Cerebellum (tissue), 4 donors: ENCODE measurements at places on chromosomes 2 and 18.

DNA sequence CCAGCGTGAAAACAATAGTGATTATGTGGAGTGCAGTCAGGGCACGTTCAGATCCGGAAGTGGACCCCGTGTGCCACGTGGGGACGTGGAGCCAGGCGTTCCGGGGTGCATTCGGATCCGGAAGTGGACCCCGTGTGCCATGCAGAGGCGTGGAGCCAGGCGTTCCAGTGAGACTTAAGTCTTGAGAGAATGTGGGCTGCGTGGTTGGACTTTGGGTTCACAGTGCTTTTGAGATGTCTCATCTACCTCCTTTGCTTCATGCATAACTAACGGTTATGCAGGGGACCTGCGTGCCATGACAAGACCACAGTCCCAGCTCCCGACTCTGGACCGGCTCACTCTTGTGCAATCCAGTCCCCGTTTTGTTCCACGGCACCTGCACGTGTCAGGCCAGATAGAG, 28.8 kb downstream of the CTDP1 start:
- DNase-seq, result no peak

GRCh38 chr2:72669121-72669520, 156.7 kb downstream of the EXOC6B start:
- no peak for DNase-seq

DNA sequence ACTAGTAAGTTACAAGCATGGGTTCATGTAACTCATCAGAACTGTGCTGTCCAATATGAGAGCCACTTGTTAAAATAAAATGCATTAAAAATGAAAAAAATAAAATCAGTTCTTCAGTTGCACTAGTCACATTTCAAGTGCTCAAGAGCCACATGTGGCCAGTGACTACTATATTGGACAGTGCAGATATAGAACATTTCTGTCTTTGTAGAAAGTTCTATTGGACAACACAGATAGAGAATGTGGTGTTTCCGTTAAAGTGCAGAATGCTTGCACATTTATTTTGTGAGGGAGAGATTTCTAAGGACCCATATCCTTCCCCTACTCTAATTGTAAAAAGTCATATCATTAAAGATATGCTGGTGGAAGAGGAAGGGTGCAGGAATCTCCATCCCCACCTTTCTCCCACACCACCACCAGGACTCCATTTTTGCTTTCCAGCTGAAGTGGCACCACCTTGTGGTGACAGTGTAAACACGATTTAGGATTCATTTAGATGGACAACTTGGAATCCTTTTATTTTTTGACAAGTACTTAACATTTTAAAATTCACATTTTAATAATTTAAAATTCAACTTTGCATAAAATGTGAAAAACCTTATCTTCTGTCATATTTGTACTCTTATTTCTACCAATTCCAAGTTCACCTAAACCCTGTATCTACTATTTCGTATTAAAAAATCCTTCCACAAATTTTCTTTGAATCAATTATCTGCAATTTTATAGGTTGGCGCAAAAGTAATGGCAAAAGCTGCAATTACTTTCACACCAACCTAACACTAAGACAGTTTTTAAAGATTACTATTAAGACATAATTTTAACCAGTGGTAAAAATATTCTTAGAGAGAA, 9.4 kb upstream of the CD302 start:
- peak; percentile 44 for DNase-seq

DNA sequence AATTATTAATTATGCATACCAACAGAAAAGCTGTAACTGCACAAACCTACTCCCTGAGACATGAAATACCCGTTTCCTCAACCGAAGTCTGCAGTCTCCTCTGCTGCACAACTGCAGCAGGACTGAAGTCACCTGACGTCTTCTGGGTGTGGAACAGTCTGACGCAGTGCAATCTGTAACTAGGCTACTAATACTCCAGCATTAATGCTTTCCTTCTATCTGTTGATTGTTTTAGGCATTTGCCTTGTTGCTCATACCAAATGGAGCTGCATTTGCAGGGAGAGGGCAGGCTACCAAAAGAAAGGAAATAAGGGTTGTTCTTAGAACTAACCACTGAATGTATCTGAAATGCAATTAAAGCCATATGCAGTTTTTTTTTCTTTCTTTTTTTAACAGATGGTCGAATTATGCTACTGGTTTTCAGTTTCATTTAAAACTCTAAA, 40.1 kb downstream of the RTN4 start:
- DNase-seq, result peak; percentile 79

GRCh38 chr2:196459539-196459938, 180.0 kb upstream of the CCDC150 start:
- DNase-seq, result no peak

GRCh38 chr2:96157649-96158553, 12.7 kb upstream of the DUSP2 start:
- DNase-seq, result no peak

DNA sequence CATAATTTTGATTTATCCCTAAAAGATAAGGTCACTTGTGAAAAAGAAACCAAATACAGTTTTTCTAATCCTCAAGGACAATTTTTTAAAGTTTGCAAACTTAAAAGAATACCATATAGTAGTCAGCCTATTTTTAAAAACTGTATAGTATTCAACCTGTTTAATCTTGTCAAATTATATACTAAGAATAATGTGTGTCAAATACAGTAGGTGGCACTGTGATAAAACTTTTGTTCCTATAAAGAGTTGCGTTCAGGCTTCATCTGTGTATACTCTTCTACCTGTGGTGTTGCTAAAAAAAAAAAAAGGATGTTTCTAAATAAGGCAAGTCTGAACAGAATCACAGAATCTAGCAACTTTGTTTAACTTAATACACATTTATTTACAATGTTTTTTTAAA, 68.6 kb downstream of the CCDC138 start:
- no peak for DNase-seq

DNA sequence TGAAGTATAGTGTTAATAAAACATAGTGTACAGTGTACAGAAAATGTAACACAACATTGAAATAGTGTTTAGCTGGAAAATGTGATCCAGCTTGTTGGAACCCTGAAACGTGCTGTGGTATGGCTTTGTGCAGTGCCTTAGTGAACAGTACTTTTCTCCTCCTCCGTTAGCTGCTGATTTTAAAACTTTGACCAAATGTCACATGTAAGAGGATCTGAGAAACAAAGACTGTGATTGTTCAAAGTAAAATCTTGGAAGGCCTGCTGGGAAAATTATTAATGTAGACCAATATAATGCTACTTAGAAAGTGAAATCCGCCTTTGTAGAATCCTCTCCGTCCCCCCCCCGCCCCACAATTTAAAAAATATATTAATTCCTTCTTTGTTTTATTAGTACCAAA, 911 bp upstream of the KCNJ13 start:
- DNase-seq, result no peak

- DNase-seq, result peak; percentile 44
These were observed 125.7 kb downstream of the HDAC4 start for GRCh38 chr2:239275044-239275685.

DNA sequence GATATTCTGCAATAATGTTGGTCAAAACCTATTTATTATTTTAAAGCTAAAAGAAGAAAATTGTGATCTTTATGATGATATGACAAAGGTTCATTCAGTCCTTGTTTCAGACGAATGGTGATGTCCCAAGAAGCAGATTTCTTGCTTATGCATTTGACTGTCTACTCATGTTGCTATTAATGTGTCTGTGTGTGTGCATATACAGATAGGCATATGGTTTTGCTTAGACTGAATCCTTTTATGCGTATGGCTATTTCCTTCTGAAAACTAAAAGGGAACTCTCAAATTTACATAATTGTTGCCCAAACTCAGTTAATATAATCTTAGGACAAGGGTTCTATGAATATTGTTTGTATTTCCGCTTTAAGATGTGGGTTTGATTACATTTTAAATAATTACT, 632.3 kb upstream of the SETBP1 start:
- DNase-seq, result no peak

- no peak for DNase-seq
These were observed 14.2 kb downstream of the INPP1 start for GRCh38 chr2:190357600-190357999.

DNA sequence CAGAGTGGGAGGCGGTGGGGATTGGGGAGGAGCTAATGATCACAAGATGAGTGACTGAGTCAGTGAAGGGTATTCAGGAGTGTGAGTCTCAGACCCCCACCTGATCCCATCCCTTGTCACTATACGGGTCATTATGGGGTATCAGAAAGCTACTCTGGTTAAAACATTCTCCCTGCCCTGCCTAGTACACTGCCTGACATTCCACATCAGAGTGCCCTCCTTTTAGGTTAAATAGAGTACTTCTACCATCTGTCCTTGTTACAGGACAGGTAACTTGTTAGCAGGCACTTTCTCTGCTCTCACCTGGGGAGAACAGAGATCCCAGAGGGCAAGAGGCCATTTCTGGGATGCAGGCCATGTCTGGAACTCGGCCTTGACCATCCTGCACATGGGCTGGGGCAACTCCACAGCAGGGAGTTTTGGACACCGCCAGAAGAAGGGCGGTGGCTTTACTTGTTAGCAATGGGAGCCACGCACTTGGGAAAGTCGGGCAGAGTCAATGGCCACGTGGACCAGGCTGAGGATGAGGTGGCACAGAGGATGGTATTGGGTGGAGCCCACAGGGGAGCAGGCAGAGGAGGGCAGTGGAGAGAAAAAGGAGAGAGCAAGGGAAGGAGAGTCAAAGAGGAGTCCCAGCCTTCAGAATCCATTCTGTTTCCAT, 98.5 kb downstream of the CELF4 start:
- DNase-seq, result no peak

- DNase-seq, result no peak
These were observed 275.2 kb downstream of the IRS1 start for GRCh38 chr2:226524381-226524843.

DNA sequence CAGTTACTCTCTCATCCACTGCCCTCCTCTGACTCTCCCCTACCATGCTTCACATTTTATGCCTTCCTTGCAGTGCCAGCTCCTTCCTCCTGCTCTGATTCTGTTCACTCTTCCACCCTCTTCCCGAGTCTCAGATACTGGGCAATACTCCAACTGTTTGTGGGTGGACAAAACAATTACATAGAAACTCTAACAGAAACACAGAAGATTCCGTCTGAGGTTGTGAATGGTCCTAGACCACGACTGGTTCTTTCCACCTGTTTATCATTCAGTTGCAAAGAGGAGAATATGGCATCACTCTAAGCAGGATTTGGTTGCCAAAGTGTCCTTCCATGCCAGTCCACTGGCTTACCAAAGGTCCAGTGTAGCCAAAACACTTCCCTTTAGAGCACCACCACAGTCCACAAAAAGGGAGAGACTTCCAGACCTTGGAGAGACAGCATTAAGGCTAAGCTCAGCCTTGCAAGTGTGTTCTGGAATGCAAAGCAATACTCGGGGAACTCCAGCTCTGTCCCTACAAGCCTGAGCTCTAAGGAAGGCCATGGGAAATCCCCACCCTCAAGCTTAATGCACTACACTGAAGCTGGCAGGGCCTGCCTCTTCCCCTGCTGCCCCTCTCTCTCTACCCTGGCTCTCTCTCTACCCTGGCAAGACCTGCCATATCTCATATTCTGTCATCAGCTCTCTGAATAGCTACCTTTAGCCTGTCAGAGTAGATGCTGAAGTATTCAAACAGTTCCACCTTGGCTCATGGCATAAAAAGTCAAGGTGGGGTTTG, 33.6 kb upstream of the RND3 start:
- DNase-seq, result no peak

GRCh38 chr18:48990481-48991318, 39.9 kb upstream of the SMAD7 start:
- DNase-seq, result no peak

GRCh38 chr2:10912796-10913455, 1.2 kb downstream of the KCNF1 start:
- DNase-seq, result no peak

DNA sequence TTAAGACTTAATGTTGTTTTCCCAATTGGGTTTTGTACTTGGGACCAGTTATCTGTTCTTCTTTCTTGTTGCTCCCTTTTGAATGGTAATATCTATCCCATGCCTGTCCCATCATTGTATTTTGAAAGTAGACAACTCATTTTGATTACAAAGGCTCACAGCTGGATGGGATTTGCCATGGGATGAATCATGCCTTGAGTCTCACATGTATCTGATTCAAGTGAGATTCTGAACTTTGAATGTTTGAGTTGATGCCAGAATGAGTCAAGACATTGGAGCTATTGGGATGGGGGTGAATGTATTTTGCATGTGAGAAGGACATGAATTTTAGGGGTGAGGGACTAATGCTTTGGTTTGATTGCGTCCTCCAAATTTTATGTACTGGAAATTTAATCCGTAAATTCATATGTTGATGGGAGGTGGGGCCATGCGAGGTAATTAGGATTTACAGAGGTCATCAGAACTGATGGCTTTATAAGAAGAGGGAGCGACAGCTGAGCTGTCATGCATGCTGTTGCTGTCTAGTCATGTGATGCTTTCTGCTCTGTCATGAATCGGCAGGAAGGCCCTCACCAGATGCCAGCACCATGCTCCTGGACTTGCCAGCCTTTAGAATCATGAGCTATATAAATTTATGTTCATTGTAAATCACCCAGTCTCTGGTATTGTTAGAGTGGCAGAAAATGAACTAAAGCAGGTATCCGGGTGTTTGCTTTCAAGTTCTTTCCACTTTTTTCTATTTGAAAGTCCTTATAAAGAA, 741.3 kb upstream of the RAB6C start:
- no peak for DNase-seq

DNA sequence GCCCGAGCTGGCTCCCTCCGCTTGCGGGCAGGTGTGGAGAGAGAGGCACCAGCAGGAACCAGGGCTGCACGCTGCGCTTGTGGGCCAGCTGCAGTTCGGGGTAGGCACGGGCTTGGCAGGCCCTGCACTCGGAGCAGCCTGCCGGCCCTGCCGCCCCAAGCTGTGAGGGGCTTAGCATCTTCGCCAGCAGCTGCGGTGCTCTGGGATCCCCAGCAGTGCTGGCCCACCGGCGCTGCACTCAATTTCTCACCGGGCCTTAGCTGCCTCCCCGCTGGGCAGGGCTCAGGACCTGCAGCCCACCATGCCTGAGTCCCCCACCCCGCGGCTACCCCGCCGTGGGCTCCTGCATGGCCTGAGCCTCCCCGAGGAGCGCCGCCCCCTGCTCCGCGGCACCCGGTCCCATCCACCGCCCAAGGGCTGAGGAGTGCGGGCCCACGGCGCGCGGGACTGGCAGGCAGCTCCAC, 434.4 kb upstream of the RGPD4 start:
- DNase-seq, result no peak

- no peak for DNase-seq
These were observed 1459.8 kb upstream of the ACVR2A start for GRCh38 chr2:146385031-146385430.
